Omental fat pad (tissue), 4 donors: ENCODE measurements at places on chromosomes 11 and 22. TPM values are rescaled to one million over a fixed set of nuclear protein-coding genes. Genes with fewer than 3 reads are reported as not detected.

GRCh38 chr11:102603091-102603490 is 22.0 kb downstream of the MMP20 start:
- DNase-seq, result no peak

- DNase-seq, result no peak
These were observed 15.5 kb downstream of the DCPS start for GRCh38 chr11:126319374-126319740.

- DNase-seq, result no peak
These were observed 50.2 kb upstream of the CCDC34 start for GRCh38 chr11:27413218-27413617.

DNA sequence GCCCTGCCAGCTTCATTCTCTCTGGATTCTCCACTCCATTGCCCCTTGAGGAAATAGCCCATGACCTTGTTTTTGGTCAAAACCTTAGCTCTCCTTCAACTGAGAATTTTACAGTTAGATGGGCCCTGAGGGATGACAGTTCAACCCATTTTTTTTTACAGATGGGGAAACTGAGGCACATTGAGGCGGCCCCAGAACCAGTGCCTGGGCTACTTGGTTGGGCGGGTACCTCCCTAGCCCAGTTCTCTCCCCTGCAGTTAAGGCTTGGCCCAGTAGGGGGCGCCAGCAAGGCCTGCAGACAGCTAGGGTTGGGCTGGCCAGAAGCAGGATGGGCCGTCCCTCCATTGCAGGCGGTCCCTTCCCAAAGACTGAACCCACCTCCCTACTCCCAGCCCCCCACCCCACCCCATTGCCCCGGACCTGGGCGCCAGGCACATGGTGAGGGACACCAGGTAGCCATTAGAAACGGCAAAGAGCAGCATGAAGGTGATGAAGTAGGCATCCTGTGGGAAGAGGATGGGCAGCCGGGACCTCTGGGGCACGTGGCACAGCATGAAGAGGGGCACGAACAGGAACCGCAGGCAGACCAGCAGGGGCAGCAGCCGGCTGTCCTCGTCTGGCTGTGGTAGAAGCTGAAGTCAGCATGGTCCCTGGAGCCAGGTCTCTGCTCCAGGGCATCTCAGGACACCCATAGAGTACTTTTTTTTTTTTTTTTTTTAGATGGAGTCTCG is 7.6 kb downstream of the SLC29A2 start:
- DNase-seq, result no peak

Gene THRSP
- 12.7 TPM for total RNA-seq

Gene MEI1
- 16.9 TPM for total RNA-seq
